Activated CD4-positive, alpha-beta memory T cell treated with anti-CD3 and anti-CD28 coated beads, Interleukin-2, amount 10 ng/mL, durations not matched to agents 7 days and 5 days (primary cell): ENCODE measurements at places on chromosomes 12 and 14.

DNA sequence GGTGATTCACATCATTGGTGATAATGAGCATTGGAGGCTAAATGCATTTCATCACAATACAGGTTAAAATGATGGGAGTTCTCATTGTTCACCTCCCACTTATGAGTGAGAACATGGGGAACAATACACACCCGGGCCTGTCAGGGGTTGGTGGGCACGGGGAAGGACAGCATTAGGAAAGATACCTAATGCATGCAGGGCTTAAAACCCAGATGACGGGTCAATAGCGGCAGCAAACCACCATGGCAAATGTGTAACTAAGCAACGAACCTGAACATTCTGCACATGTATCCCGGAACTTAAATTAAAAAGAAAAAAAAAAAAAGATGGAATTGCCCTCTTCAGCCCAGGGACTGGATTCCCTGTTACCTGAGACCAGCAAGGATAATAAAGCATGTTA, 2.3 kb upstream of the LUM start:
- H3K27ac ChIP-seq, result no peak overlapping the region
- no peak overlapping the region for H3K4me3 ChIP-seq
- DNase-seq, result no peak

DNA sequence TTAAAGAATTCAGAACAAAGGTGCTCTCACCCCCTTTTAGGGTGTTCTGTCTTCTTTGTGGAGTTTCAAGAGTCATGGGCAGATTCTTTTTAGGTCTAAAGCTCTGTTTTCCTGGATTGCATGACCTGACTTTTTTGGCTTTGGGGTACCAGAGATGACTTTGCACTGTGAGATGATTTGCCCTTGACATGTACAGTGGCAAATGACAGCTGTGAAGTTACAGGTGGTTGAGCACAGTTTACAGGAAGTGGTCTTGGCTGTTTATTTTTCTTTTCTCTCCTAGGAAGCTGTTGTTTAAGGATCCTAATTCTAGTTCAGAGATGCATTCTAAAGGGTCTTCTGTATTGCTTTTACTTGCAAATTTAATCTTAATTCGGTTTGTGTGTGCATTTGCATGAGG, 83.8 kb upstream of the METAP2 start:
- no peaks in the 10 kb centered on the region for H3K27me3 ChIP-seq
- no peak overlapping the region for H3K27ac ChIP-seq
- no peak overlapping the region for H3K4me3 ChIP-seq
- no peak for DNase-seq
- H3K4me1 ChIP-seq, result no peaks in the 10 kb centered on the region

DNA sequence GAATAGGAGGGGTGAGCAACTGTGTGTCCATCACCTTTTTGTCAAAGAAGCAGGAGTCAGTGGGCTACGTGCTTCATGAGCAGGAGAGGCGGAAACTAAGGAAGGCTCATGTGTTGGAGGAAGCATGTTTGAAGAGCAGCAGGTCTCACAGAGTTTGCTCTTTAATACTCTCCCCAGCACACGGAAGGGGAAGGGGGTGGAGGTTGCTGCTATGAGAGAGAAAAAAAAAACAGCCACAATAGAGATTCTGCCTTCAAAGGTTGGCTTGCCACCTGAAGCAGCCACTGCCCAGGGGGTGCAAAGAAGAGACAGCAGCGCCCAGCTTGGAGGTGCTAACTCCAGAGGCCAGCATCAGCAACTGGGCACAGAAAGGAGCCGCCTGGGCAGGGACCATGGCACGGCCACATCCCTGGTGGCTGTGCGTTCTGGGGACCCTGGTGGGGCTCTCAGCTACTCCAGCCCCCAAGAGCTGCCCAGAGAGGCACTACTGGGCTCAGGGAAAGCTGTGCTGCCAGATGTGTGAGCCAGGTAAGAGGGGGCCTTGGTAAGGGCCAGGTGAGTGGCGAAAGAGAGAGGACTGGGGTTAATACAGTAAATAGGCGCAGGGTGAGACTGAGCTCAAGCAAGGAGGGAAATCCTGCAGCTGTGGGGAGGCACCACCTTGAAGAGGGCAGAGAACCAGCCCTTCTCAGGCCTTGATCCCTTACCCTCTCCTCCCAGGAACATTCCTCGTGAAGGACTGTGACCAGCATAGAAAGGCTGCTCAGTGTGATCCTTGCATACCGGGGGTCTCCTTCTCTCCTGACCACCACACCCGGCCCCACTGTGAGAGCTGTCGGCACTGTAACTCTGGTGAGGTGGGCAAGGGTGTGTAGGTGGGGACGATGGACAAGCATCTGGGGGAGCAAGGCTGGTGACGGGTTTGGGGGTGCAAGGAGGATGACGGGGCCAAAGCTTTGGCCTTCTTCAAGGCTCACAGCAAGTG, at the start of gene CD27:
Gene CD27, plus strand, starts transcription at position 252 of the 985 bp plus-strand sequence. Its CDS starts 141 bp downstream, at position 393.
- no peaks in the 10 kb centered on the region for H3K27me3 ChIP-seq
- peak within 1 kb of the TSS; percentile 73 for H3K4me3 ChIP-seq
- H3K27ac ChIP-seq, result peak within 1 kb of the TSS; percentile 85
- peaks cover 56% of the 10 kb centered on the region for H3K4me1 ChIP-seq

DNA sequence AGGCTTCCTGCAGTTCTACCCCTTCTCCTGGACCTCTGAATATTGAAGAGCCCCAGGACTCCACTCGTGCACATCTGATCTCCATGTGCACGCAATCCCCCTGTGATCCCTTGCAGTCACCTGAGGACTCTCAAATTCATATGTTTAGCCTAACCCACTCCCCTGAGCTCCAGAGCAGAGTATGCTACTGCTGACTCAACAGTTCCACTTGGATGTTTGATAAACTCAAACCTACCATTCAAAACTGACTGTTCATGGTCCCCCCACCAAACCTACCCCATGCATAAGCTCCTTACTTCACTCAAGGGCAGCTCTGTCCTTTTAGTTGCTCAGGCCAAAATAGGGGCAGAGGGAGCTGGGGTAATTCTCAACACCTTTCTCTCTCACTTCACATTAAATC, 96.0 kb downstream of the DNAI7 start:
- H3K27me3 ChIP-seq, result no peaks in the 10 kb centered on the region
- peaks cover 23% of the 10 kb centered on the region for H3K36me3 ChIP-seq
- H3K4me1 ChIP-seq, result peaks cover 3% of the 10 kb centered on the region
- no peak overlapping the region for H3K27ac ChIP-seq
- no peak for DNase-seq
- H3K4me3 ChIP-seq, result no peak overlapping the region

DNA sequence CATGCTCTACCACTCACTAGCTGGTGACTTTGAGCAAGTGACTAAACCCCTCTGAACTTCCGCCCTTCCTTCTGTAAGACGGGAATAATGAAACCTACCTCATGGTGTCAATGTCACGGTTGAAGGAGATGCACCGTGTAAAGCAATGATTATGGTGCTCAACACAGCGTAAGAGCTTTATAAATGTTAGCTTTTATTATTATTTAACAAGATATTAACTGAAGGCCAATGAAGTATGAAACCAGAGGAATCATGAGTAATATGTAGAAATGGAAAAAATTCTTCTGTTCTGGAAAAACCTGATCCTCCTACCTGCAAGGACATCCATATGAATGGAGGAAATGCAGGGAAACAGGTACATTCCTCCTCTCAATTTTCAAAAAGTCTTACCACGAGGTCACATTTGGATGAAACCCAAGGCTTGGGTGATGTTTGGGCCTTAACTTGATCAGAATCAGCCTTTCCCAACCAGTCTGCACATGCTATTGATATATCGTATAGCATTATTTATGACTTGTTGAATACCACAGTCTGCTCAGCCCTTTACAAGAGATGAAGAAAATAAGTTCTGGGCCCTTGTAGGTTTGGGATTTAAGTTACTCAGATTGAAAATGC, 166.8 kb upstream of the TBX3 start:
- H3K27me3 ChIP-seq, result no peaks in the 10 kb centered on the region
- H3K4me3 ChIP-seq, result no peak overlapping the region
- H3K27ac ChIP-seq, result no peak overlapping the region
- no peak for DNase-seq

- no peak overlapping the region for H3K4me3 ChIP-seq
- peaks cover 6% of the 10 kb centered on the region for H3K27me3 ChIP-seq
- H3K36me3 ChIP-seq, result no peaks in the 10 kb centered on the region
- H3K4me1 ChIP-seq, result no peaks in the 10 kb centered on the region
- no peak for DNase-seq
Measured at GRCh38 chr14:56046996-56047395, 71.2 kb upstream of the PELI2 start.

GRCh38 chr14:63598807-63599206, 42.9 kb downstream of the WDR89 start:
- no peak overlapping the region for H3K4me3 ChIP-seq
- H3K27me3 ChIP-seq, result no peaks in the 10 kb centered on the region
- DNase-seq, result no peak
- peaks cover 61% of the 10 kb centered on the region for H3K36me3 ChIP-seq
- H3K27ac ChIP-seq, result no peak overlapping the region
- H3K4me1 ChIP-seq, result peaks cover 3% of the 10 kb centered on the region

DNA sequence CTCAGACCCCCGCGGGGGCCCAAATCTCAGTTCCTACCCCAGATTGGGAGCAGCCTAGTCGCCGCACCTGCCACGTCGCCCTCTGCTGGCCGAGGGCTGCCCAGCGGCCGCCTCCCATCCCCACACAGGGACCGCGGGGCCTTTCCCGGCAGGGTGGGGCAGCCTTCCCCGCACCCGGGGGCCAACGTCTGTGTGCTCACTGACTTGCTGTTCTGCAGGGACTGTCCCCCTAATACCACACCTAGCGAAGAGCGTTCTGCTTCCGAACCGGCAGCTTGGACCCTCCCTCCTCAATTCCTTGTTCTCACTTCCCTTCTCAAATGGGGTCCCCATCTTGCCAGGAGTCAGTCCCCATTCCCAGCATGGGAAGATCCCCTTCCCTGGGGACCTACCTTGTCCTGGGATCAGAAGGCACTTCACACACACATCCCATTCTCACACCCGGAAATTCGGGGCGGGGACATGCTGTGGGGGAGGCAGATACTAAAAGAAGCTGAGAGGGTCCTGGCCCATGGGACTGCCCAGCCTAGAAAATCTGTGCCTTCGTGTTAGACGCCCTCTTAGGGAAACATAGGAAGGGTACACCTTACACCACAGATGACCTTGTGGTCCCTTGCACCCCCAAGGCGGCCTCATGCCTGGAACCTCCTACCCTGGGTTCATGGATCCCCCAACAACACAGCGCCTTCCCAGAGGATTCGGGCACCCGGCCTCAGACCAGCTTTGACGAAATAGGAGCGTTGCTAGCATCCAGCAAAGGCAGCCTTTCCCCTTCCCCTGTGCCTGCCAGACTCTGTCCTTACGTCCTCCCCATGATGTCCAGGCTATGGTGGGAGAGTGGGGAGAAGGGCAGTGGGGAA, 16.4 kb downstream of the ACVRL1 start:
- H3K27me3 ChIP-seq, result peaks cover 8% of the 10 kb centered on the region
- no peak overlapping the region for H3K27ac ChIP-seq
